AG09319 (cell line): ENCODE measurements at places on chromosomes 5 and 9.

- DNase-seq: no peak
These were observed 27.1 kb upstream of the SEMA4D start for GRCh38 chr9:89524963-89525362.

- DNase-seq: no peak
These were observed at the start of gene RASGEF1C for GRCh38 chr5:180209137-180209581. Gene RASGEF1C (minus strand): TSS chr5:180209211. CDS start chr5:180138052, 71,159 bp downstream.

DNA sequence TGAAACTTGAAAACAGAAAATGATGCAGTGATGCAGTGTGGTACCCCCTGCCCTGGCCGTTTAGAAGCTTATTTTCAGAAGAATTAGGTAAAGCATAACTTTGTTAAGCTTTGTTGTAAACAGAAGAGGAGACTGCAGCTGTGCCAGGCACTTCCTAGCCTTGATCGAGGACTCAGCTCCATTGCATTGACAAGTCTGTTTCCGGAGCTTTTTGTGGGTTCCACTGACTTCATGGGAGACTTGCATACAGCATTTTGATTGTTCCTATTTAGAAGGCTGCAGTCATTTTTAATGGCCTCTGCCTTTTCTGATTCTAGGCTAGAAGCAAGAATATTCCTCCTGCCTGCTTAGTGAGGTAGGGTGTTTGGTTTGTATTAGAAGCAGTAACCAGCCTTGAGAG, 12.3 kb downstream of the MVB12B start:
- DNase-seq: no peak

- DNase-seq: no peak
These were observed 84.7 kb downstream of the CSNK1A1 start for GRCh38 chr5:149466457-149466972.

DNA sequence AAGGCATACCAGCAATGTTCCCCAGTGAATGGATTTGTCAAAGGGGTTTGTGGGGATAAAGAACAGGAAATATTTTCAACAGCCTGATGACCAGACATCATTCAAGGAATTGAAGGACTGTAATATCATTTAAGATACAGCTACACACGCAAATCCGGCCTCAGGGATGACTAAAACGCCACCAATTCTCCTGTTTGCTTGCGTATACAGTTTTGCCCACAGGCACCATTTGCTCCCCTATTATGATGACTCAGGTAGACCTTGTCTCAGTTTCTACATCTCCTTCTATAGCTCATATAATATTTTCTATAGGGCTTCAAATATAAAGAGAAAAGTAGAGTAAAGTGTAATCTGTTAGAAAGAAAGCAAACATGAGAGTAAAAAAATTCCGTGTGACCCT, 29.7 kb upstream of the ITGA1 start:
- DNase-seq: no peak

GRCh38 chr9:127912882-127913281, 4.0 kb downstream of the ST6GALNAC4 start:
- DNase-seq: no peak

GRCh38 chr5:33241802-33242201, 199.0 kb upstream of the TARS1 start:
- DNase-seq: no peak

- no peak for DNase-seq
These were observed 60.6 kb downstream of the NSUN2 start for GRCh38 chr5:6572086-6572824.

GRCh38 chr5:134493461-134494055, 31.9 kb upstream of the JADE2 start:
- DNase-seq: no peak

- no peak for DNase-seq
These were observed 659.4 kb upstream of the ADAMTS16 start for GRCh38 chr5:4480528-4481349.

DNA sequence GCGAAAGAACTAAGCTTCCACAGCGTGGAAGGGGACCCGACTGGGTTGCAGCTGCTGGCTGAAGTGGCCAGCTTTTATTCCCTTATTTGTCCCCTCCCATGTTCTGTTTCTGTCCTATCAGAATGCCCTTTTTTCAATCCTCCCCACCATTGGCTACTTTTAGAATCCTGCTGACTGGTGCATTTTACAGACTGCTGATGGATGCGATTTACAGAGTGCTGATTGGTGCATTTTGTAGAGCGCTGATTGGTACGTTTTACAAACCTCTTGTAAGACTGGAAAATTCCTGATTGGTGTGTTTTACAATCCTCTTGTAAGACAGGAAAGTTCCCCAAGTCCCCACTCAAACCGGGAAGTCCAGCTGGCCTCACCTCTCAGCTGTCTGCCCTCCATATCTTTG, 50.7 kb downstream of the KLF9 start:
- DNase-seq: no peak

GRCh38 chr5:136484808-136485325, 119.5 kb upstream of the TRPC7 start:
- DNase-seq: no peak

DNA sequence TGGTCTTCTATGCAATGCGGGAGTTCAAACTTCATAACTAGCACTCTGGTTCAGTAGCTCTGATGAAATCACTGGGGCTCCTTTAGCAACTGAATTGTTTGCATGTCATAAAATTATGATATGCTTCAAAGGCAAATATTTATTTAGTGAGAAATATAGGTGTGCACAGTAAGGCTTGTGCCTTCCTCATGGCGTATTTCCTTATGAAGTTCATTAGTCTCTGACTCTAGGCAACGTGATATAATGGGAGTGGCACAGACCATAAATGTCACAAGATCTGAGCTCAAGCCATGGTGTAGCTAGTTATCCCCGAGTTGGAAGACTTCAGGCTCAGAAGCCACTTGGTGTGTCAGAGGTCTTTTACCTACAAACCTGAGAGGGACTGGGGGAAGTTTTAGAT, 35.5 kb downstream of the PIP5K1B start:
- no peak for DNase-seq
